ENCODE measurements at places on chromosomes 12 and 14.

GRCh38 chr12:65894088-65894487, 69.8 kb downstream of the HMGA2 start:
- DNase-seq = no peak

GRCh38 chr14:33375786-33376185, 437.1 kb downstream of the NPAS3 start:
- DNase-seq = no peak

DNA sequence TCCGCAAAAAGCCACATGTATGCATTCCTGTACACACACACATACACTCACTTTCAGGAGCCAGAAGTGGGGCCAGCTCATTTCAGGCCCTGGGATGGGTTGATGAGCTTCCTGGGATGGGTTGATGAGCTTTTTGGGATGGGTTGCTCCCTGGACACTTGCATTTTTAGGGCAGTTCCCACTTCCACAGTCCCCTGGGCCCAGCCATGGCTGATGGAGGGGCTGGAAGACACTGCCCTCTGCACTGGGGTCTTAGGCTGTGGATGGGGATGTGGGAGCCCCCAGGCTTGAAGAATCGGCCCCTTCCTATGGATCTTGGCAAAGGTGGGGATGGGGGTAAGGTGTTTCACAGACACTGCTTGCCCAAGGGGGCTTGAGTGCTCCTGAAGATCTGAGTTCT, 12.7 kb downstream of the ACVRL1 start:
- DNase-seq = no peak

DNA sequence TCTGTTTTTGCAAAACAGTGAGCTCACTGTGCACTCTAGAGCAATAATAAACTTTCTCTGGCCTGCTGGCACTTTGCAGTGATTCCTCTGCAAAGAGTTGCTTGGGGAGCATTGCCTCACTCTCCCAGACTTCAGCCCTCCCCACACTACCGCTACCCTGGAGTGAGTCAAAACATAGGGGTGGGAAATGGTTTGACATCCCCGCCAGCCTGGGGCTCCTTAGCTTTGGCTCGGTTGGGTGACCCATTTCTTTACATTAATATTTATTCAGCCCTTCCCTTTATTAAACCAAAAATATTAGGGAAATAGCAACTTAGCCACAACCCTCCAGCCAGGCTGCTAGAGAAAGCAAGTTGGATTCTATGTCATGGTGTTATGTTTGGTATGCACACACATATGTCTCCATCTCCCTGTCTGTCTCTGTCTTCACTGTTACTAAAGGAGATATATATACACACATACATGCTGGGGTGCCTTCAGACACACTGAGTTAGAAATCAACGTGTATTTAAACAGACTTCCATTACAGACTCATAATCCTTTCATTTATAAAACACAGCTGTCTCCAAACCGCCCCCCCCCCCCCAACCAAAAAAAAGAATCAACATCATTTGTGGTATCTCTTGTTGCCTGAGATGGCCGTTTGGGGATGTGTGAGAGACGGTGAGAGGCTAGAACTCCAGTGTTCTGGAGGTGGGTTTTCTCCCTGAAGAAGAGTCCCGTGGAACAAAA, 3.4 kb upstream of the IRF2BPL start:
- no peak for DNase-seq

DNA sequence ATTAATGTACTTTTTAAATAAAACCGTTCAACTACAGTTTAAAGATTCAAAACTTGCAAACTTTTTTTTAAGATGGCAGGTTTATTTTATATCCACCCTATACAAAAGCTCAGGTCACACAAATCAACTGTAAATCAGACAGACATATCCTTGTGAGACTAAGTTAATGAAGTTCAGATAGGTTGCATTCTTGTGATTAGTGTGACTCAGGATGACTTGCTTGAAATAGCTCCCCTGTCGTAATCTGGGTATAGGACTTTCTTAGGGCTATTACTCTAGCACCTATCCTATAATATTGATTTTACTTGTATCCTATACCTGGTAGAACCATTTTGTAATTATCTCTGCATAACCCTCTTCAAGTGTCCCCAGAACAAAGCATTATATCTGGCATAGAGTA, 9.5 kb upstream of the PRKD1 start:
- no peak for DNase-seq

- no peak for DNase-seq
Measured at GRCh38 chr12:5614256-5614655, 182.3 kb downstream of the NTF3 start.

- DNase-seq = no peak
Measured at GRCh38 chr14:94018308-94018707, 7.8 kb upstream of the OTUB2 start.
